ENCODE measurements at places on chromosomes 1 and 21. TPM values are rescaled to one million over a fixed set of nuclear protein-coding genes. Genes with fewer than 3 reads are reported as not detected.
A peak's percentile ranks its signal among the peaks of the same experiment; 100 is the strongest.

DNA sequence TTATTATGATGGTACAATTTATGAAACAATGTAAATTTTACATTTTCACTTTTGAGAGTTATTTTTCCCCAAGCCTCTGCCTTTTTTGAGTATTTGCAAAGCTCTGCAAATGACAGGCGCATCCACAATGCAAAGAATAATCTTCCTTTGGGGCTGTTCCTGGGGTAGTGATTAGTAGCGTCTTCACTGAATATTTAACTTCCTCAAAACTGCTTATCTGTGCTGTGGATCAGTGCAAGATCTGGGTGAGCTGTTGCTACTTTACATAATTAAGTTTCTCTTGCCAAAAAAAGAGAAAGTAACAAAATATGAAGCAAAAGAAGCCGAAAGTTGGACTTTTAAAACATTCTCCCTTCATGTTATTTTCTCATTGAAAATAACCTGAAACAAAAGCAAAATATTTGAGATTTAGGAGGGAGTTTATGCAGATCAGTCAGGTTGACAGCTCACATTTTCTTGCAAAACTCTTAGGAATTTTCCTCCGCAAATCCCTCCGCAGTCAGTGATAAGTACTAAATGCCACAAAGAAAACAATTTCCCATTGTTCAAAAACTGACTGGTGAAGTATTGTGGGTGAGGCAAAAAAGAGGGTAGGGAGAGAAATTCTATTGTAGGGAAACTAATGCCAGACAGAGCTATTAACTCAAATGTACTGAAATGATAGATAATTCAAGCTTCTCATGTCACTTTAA is 276.4 kb upstream of the B3GALT2 start:
- peak; percentile 17 for DNase-seq
- no peaks in the 10 kb centered on the region for H3K36me3 ChIP-seq
- peak overlapping the region; percentile 29 for H3K4me3 ChIP-seq
- no peak overlapping the region for H3K27ac ChIP-seq

- DNase-seq: no peak
- no peaks in the 10 kb centered on the region for H3K36me3 ChIP-seq
- H3K4me1 ChIP-seq: no peaks in the 10 kb centered on the region
- no peaks in the 10 kb centered on the region for H3K27me3 ChIP-seq
- H3K27ac ChIP-seq: no peak overlapping the region
These were observed 50.6 kb upstream of the NTPCR start for GRCh38 chr1:232899839-232900238.

Gene SEC16B
- not detected for polyA plus RNA-seq

DNA sequence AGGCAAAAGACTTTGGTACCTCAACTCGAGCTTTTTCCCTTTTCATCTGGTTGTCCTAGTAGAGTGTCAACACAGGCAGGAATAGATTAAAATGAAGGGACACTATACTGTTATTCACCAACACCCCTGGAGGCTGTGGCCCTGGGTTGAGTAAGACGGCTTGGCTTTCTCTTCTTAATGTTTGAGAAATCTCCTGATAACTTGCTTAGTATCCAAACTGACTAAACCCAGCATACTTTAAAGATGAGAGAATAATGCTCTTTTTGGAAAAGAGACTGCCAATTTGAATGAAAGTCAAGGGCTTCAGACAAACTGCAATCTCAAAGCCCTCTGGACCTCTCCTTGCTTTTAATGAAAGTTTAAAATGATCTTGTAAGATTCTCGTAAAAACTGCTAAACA is 2.6 kb upstream of the SLC30A1 start:
- no peak for DNase-seq
- peaks cover 20% of the 10 kb centered on the region for H3K4me1 ChIP-seq
- no peaks in the 10 kb centered on the region for H3K36me3 ChIP-seq
- H3K27me3 ChIP-seq: no peaks in the 10 kb centered on the region
- H3K4me3 ChIP-seq: no peak overlapping the region
